ENCODE measurements at places on chromosomes 5 and 9.

DNA sequence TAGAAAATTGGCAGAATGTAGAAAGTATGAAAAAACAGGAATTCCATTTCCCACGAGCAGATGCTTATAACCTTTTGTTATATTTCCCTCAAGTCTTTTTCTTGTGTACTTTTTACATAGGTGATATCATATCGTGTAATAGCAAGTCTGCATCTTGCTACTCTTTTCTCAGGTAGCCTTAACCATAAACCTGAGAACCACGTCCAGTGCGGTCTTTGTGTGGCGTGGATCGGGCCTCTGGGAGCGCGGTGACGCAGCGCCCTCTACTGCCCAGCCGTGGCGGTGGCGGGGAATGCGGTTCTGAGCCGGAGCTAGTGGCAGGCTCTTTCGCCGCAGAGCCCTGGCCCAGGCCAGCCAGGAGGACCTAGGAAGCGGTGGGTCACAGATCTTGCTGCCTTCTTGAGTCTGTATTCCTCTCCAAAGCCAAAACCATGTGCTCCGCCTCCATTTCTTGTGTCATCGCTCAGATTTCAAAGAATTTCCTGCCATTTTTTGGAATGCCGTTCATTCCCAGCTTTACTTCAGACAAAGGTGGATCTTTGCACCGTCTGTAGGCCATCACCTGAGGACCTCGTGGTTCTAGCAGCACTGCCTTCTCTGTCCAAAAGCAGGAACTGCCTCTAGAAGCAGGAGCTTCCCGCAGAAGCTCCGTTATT lies 71.9 kb downstream of the MVB12B start:
- DNase-seq, result peak; percentile 51

DNA sequence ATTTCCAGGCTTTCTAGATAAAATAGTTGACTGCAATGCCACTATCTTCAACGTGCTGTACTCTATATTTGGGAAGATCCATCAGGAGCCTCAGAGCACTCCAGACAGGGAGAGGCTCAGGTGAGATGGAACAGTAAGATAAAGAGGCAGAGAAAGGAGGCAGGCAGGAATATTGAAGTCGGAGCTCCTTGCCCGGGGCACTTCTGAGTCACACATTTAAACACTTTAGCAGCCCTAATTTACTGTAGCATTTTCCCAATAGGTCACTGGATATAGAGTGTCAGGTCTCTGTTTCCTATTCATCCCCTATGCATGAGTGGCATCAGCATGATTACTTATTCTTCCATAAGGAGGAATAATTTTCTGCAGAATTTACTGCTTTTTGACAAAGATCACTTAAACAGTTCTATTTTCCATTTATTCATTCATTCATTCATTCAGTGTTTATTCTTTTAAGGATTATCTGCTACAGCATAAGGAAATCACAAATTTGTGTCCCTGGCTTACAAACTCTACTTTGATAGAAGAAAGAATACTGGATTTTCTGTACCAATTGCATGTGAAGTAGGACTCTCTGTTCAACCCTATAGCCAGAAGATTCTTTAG lies 170.7 kb downstream of the MAPKAP1 start:
- DNase-seq, result no peak

- no peak for DNase-seq
These were observed 1.1 kb upstream of the ORM1 start for GRCh38 chr9:114321759-114322158.

GRCh38 chr5:136246632-136247031 lies 53.7 kb upstream of the SMIM32 start:
- DNase-seq, result no peak

DNA sequence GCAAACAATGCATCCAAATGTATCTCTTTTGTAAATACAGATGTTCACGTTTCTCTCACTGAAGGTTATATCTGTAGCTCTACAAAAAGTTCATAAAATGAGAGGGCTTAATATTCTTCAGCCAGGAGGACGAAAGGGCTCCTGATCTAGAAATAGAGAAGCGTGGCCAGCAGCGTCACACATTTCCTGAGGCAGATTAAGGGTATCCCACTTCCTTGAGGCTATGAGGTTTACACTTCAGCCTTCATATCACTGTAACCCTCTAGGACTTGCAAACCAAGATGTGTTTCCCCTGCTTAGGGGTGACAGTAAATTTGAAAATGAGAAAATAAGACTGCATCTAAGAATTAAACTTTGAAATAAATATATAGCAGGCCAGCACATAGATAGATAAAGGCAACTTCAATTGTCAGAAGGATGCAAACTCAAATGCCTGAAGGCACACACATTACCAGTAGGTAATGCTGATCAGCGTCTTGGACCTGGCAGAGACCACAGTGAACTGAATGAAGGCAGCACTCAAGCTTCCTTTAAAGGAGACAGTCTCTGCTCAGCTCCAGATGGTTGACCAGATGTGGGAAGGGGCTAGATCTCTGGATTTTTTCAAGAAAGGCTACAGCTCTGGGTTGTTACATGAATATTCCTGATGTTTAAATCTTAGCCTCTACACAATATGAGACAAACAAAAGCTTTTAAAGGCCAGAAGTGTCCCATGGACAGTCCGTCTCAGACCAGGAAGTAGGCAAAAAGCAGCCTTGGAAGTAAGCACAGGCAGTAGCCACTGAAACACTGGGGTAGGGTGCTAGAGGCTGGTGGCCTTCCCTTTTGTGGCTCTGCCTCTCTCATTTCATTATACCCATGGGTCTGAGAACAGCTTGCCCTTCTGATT lies 197.7 kb downstream of the MCTP1 start:
- no peak for DNase-seq

- no peak for DNase-seq
These were observed 144.4 kb upstream of the TAS2R1 start for GRCh38 chr5:9774472-9775079.

DNA sequence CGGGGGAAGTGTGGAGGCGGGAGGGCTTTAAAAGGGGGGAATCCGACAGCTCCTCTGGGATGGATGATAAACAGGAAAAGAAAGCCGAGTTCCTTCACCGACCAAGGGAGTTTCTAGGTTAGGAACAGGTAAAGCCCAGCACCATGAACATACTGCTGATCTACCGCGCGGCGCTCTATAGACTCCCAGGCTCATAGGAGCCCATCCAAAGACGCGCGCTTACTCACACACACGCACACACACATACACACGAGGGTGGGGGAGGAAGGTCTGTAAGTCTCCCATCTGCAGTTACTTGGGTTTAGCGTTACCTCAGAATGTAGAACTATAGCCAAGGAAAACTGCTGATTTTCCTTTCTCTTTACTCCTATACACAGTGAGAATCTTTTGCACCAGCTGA lies 2.6 kb upstream of the GABRB2 start:
- DNase-seq, result no peak

DNA sequence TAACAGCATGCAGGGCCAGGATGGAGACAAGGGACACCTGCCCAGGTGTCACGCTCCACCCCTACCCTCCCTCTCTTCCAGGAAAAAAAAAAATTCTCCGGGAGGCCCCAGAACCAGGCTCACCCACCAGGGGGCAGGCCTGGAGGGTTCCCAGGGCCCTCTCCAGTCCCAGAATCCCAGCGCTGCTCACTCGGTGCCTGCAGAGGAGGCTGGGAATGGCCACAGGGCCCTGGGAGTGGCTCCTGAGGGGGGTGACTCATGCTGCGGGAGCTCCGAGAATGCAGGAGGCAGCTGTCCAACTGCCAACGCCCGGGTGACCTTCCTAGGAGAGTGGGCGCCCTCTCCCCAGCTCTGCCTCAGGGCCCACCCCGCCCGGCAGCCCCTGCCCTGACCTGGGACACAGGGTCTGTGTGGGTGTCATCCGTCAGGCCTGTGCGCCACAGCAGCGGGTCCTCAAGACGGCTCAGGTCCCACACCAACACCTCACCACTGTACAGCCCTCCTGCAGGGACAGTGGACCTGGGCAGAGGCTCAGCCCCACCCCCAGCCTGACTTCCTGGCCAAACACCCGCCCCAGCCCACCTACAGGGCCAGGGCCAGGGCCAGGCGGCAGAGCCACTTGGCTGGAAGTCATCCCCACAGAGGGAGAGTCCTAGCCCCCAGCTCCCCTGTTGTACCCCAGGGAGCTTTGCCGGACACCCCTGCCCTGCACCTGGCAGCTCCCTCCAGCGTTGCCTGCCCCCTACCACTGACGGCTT lies 21.2 kb downstream of the DYNC2I2 start:
- DNase-seq, result no peak

DNA sequence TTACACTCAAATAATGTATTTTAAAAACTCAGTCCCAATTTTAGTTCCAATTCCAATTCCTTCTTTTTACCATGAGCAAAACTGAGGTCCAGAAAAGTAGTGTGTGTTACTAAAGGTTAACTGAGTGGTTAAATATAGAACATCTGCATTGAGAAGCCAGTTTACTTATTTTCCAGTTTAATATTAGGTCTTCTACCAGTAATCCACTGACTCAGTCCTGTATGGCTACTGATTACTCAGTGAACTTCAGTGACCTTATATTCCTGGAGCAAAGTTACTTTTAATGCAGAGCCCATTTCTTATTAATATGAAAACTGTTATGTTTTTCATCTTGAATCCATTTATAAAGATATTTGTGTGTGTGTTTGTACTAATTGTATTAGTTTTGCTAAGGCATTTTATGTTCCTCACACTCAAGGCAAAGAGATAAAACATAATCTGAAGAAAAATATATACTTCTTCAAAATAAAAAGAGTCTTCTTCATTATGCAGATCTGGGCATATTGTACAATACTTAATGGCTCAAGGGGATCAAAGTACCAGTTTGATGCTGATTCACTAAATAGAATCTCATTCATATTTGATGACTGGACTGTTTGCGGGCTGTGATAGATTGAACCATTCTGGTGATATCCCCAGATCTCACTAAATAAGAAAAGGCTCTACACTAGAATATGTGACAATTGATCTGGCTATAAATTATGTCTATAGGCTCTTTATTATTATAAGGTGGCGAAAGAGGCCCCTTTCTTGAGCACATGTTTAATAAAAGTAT lies 60.8 kb downstream of the DMXL1 start:
- no peak for DNase-seq

GRCh38 chr5:137114529-137114928 lies 384.6 kb downstream of the SPOCK1 start:
- DNase-seq, result no peak

DNA sequence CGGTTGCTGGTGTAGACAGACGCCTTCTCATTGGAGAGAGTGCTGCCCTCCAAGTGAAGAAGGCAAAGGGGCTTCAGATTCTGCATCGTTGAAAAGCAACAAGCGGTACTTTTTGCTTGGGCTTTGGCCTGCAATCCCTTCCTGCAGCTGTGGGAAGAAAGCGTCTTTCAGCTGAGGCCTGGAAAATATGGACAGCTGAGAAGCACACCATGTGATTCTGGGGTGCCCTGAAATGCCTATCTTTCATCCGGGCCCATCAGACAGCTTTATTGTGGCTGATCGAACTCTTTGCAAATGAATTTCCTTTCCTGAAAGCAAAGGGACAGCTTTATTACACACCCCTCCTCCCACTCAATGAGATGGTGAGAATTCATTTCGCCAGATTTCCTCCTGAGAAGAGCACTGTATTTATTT lies 74.0 kb downstream of the NSG2 start:
- DNase-seq, result no peak

DNA sequence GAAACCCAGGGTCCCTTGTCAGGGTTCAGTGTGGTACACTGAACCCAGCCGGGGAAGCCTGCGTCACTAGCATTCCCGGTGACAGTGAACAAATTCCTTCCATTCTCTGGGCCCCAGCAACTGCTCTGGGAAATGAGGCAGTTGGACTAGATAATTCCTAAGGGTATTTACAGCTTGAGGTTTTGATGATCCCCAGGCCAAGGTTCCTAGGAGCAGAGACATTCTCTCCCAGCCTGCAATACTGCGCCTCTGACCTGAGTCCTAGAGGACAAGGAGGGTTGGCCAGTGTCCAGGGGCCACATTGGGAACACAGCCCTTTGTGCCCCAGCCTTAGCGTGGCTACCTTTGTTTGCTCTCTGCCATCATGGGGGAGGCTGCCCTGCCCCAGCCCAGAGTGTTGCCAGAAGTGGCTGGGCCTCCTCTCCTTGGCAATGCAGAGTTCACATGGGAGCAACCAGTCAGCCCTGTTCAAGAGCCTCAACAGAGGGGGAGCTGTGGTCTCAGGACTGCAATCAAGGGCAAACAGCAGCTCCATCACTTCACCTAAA lies 178.2 kb downstream of the SEC61B start:
- no peak for DNase-seq

- DNase-seq, result no peak
These were observed 81.2 kb downstream of the ALDH1A1 start for GRCh38 chr9:72871685-72872084.

- no peak for DNase-seq
These were observed 52.6 kb upstream of the FANCC start for GRCh38 chr9:95370064-95370463.

GRCh38 chr9:113488490-113488889 lies 25.0 kb downstream of the RGS3 start:
- no peak for DNase-seq

DNA sequence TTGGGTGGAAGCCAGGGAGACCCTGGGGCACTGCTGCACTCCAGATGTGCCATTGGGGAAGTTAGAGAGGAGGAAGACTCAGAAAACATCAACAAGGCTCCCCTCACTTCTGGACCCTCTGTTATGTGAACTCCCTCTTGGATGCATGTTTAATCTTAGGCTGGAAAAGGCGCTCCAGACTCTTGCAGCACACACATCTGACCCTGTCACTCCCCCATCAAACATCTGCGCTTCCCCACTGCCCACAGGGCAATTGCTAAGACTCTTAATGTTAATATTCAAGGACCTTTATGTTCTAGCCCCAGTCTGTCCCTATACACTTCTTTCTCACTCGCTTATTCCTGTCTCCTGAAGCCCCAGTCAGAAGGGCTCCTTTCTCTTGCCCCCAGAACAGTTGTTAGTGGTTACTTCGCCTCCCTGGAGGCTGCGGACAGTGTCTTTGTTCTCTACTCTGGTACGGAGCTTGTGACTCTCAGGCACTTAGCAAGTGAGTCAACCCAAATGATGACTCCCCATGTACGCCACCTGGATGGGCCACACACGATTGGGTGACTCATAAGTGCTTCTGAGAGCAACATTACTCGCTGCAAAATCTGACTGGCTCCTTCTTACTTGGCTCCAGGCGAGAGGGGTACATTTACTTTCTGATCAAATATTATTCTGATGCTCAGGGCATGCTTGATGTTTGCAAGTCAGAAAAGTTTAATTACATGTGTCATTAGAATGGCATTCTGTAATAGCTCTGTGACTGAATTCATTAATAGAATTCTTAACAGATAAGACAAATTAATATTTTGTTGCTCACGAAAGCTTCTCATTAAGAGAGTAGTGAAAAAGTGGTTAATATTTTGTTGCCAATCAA lies 193.6 kb downstream of the HSPA4 start:
- no peak for DNase-seq

DNA sequence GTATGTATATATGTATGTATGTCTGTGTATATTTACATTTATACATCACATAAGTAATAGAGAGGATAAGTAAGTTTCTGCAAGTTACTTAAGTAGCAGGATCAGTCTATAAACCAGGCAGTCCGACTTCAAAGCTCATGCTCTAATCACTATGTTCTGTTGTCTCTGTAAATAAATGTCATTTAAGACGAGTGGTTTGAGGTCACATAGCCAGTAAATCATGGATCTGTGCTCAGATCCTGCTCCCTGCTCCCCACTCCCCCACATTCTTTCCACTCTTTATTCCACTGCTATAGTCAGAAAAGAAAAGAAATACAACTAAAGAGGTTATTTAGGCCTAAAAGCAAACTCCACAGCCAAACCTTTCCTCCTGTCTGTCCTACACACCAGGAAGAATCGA lies 90.4 kb downstream of the SERINC5 start:
- DNase-seq, result no peak

GRCh38 chr9:115208501-115208900 lies 90.5 kb upstream of the TNC start:
- DNase-seq, result no peak

- DNase-seq, result no peak
These were observed 10.0 kb upstream of the CACFD1 start for GRCh38 chr9:133449760-133450159.

GRCh38 chr5:143001764-143002351 lies 231.7 kb downstream of the ARHGAP26 start:
- no peak for DNase-seq

Measured in T-helper 2 cell (primary cell).